ENCODE measurements at places on chromosomes 1 and 21.

GRCh38 chr1:193602705-193603104 lies 416.3 kb upstream of the B3GALT2 start:
- DNase-seq, result no peak

DNA sequence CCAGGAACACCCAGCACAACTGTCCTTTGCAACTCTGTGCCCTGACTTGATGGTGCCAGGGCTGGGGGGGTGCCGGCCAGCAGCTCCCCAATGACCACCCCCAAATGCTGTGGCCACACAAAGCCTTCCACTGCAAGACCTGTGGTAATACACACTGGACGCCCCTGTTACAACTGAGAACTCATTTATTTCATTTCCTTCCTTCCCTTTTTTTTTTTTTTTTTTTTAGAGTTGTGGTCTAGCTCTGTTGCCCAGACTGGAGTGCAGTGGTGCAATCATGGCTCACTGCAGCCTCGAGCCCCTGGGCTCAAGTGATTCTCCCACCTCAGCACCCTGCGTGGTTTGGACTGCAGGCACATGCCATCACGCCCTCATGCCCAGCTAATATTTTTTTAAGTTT lies 25.2 kb downstream of the TP73 start:
- no peak for DNase-seq

GRCh38 chr21:41932576-41933312 lies 21.1 kb downstream of the C2CD2 start:
- no peak for DNase-seq

GRCh38 chr1:150548632-150549495 lies at the start of gene ADAMTSL4:
Gene ADAMTSL4 (plus strand): TSS chr1:150549408. CDS start chr1:150552289, 2,881 bp downstream.
- no peak for DNase-seq

DNA sequence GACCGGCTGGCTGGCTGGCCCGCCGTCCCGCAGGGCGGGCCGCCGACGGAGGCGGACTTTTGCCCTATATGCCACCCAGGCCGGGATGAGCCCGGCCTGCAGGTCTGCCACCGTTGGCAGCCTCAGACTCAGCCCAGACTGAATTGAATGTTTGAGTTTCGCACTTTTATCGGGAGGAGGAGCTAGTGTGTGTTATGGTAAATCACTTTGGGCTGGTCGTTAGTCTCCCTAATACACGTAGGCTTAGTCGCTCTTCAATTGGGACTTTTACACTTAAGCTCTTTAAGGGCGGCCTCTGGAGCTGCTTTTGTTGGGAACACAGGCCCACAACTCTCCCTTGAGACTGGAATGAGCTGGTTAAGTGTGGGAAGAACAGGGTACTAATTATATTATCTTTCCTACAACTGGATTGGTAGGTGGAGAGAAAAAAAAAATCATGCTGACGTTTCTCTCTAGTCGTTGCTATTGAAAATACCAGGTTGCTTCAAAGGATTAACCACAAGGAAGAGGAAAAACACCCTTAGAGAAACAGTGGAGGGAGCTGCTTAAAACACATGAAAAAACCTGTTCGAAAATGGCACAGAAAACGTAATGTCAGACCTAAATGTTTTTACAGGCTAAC lies 1.4 kb upstream of the IRF2BP2 start:
- peak; percentile 89 for DNase-seq

GRCh38 chr1:200710166-200710565 lies 28.5 kb upstream of the CAMSAP2 start:
- DNase-seq, result no peak

GRCh38 chr1:16256478-16256877 lies 19.5 kb upstream of the CPLANE2 start:
- no peak for DNase-seq

GRCh38 chr1:167297222-167298214 lies 76.8 kb downstream of the POU2F1 start:
- no peak for DNase-seq

DNA sequence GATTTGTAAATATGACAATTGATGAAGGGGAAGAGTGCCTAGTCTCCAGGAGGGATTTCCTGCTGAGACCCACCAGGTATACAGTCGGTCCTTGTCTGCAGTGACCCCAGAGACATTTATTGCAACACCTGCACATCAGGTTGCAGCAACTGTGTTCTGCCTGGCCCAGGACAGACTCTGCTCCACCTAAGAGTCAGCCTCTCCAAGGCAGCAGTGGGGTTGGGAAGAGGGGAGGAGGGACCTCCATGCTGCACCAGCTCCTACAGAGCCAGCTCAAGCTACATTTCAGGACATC lies 120.4 kb upstream of the IRF2BP2 start:
- no peak for DNase-seq

DNA sequence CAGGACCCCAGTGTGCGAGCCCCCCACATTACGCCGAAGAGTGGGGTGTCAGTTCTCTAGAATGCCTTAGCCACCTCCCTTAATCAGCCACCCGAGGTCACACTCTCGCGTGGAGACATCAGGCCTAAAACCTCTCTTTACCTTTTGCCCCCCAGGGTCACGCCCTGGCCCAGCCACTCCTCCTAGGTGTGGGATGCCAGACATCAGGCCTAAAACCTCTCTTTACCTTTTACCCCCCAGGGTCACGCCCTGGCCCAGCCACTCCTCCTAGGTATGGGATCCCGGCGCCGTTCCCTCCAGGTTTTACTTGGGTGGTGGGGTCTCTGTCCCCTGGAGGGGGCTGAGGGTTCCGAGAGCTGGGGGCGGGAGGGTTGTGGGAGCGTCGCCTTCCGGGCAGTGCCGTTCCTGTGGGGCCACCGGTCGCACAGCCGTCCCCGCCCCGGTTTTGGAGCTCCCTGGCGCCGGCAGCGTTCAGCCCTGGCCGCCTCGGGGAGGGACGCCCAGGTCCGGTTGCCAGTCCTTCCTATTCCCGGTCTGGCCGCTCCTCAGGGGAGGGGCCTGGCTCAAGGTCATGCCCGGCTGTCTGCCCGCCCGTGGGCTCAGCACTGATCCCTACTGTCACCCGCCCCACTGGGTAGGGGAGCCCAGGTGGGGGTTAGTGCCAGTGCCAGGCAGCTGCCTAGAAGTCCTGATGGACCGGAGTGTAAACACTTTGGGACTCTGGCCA lies 882 bp downstream of the VPS13D start:
- no peak for DNase-seq

DNA sequence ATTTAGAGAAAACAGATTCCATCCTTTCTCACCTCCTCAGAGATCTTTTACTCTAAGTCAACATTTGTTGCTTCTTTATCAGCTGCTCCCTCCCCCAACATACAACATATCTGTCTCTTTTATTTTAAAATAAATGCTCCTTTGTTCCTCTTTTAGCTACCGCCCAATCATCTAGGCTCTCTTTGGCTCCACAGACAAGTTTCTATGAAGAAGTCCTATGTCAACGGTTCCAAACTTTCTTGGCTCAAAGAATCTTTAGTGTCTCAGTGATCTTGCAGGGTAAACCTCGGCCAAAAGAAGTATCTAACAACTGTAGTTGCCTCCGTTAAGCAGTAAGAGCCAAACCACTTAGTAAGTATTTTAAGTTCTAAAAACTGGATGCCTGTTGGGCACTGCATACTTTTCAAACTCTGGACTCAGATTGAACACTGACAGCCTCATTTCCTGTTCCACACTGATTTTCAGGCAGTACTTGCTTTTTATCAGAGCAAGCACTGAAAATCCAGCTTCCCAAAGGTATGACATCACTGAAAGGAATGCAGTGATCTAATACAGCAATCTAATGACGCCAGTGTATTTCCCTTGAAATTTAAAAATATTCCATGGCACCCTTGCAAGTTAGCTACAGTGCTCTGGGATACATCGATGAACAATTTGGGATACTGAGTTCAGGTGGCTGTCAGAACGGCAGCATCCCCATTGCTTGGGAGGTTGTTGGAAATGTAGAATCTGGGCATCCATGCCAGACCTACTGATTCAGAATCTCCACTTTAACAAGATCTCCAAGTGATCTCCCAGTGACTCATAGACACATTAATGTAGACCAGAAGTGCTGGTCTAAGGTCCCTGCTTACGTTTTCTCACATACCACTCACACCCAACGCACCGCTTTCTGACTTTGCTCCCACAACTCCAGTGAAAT lies 26.8 kb downstream of the EGLN1 start:
- DNase-seq, result no peak

DNA sequence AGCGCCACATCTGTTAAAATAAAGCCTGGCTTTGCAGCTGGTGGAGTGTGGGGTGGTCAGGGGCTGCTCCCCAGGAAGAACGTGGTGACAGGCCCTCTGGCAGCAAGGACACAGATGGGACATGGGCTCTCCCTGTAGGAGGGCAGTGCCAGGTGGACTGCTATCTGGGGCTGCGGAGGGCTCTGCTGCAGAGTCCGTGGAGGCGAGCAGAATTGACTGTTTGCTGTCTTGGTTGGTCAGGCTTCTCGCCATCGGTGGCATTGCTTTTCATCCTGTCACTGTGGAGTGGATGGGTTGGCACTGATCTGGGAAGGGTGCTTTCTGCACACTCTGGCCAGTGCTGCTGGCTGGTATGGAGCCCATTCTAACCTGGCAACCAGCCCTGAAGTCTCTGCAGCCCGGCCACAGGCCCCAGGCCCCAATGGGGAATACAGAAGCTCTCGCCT lies 103.0 kb downstream of the LAMC2 start:
- no peak for DNase-seq

- DNase-seq, result no peak
These were observed 68.7 kb downstream of the ADAMTS1 start for GRCh38 chr21:26776310-26777021.

DNA sequence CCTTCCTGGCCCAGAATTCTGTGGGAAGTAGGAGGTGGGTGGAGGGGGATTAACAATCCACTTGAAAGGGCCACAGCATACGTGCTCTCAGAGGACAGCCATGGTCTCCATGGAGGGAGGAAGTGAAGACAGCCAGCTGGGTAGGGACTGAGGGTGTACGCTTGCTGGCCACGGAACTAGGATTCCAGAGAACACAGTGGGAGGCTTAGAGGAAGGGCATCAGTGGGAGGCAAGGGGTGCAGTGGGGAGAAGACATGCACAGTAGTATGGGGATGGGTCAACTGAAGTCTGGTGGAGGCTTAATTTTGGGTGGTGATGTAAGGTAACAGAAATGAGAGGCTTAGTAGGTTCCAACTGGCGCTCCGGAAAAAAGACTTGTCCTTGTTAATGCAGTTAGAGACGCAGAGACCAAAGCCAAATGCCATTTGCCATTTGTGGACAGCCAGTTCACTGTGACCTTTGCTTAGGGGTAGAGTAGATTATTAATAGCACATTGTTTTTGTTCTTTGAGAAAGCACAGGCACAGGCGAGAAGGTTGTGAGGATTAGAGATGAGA lies 103.0 kb downstream of the ZSCAN20 start:
- no peak for DNase-seq

DNA sequence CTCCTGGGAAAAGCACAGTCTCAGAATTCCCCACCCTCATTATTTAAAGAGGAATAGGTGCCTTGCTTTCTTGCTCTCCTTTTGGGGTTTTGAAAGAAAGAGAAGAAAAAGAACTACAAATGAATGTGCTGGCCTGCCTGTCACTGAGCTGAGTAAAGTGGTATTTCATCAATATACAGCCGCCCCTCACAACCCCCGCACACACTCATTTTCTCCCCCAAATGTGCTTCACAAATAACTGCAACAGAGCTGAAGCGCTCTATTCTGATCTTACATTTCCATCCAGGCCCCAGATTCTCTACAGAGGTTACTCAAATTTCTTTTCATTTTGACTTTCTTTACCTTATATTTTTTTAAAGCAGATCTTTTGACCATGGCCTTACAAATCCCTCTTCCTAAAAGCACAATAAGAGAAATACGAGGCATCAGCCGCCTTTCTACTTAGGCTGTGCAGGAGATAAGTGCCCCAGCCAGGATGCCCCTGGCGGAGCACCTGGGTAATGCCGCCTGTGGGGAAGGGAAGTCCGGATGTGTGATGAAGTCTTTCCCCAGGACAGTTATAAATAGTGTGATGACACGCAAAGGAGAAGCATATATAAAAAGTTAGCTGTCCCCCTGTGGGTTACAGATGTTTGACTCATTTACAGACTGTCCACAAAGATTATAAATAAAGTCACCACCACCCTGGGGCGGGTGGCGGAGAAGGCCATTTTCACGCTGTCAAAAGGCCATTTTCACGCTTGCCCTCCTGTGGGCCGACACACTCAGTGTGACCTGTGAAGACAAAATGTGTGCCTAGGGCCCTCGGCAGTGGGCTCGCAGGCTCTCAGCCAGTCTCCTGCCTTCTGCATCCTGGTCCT lies 6.5 kb downstream of the KCNN3 start:
- DNase-seq, result peak; percentile 42

DNA sequence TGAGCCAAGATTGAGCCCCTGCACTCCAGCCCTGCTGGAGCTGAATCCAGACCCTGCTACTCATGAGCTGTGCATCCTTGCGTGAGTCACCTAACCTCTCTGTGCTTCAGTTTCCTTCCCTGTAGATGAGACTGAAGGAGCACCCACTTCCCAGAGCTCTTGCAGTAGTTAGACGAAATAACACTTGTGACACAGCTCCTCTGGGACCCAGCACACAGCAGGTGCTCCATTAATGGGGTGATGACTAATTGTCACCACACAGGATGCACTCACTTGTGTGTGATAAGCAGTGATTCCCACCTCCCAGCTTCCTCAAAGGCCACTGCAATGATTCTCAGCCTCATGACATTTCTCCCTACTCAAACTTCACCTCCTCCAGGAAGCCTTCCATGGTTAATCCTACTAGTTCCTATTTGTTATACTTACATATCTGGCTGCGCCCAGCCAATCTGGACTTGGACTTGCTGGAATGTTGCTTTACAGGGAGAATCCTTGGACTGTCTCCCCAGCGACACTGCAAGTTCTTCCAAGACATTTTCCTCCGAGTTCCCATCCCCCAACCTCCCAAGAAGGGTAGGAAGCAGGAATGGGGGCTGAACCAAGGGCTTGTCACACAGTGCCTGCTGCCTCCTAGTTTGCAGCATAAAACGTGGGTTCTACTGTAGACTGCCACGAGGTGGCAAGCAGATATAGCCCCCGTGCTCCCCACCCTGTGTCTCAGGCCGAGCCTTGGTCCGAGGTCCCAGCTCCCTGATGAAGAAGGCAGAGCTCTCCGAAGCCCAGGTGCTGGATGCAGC lies 17.2 kb downstream of the DRAXIN start:
- DNase-seq, result no peak

DNA sequence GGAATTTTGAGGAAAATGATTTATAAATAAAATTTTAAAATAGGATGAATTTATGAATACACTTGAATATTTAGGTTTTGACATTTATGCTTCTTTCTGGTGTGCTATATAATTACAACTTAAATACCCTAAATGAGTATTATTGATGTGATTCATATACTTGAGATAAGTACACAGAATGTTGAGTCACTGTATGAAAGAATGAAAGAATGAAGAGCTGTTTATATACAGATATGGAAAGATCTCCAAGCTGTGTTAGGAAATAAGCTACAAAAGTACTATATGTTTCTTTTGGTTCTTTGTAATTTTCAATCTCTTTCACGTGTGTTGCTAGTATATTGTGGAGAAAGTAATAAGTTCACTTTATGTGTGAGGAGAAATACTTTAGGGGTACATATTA lies 147.2 kb downstream of the RASAL2 start:
- DNase-seq, result no peak

DNA sequence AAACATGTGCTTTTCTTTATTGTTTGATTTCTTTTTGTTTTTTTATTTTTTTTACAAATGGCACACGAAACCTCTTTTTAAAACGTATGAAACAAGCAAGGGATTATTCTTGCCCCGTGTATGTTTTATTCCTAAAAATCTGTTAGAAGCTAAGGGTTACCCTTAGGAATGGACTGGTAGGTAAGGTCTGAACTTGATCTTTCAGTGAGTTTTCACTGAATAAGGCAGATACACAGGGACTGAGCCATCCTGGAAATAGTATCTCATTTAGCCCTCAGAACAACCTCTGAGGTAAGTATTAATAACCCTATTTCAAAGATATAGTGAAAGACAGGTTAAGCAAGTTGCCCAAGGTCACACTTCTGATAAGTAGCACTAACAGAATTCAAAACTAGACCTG lies 6.0 kb downstream of the CD53 start:
- no peak for DNase-seq

Measured in CD4-positive, alpha-beta T cell treated with Interleukin-10 for 1 hour (primary cell).